ENCODE measurements at places on chromosomes 12 and 14. TPM values are rescaled to one million over a fixed set of nuclear protein-coding genes. Genes with fewer than 3 reads are reported as not detected.

CD27 gene
- total RNA-seq: not detected

TMEM117 gene
- total RNA-seq: 2.6 TPM

LRRK2 gene
- 2.5 TPM for total RNA-seq

ALDH1L2 gene
- 3.9 TPM for total RNA-seq

RNASE3 gene
- not detected for total RNA-seq

LHX5 gene
- not detected for total RNA-seq

YARS2 gene
- 23.8 TPM for total RNA-seq

CLEC14A gene
- not detected for total RNA-seq

TCL1B gene
- total RNA-seq: not detected

KRT86 gene
- total RNA-seq: 30.3 TPM

MYH6 gene
- total RNA-seq: not detected

AMN gene
- total RNA-seq: 0.69 TPM

BDKRB1 gene
- 0.58 TPM for total RNA-seq

TAS2R14 gene
- 0.27 TPM for total RNA-seq

WNT1 gene
- not detected for total RNA-seq

TAMALIN gene
- 0.53 TPM for total RNA-seq

SERPINA10 gene
- total RNA-seq: 0.06 TPM

RPL10L gene
- not detected for total RNA-seq

PARP11 gene
- total RNA-seq: 2.6 TPM

Measured in A549 treated with DMSO at 1 μM for 4 hours (cell line).